Hindlimb muscle (tissue), 1 donor: ENCODE measurements at places on chromosomes 3 and 15. TPM values are rescaled to one million over a fixed set of nuclear protein-coding genes. Genes with fewer than 3 reads are reported as not detected.
A peak's percentile ranks its signal among the peaks of the same experiment; 100 is the strongest.

MCF2L2 gene
- 0.21 TPM for polyA plus RNA-seq

DNA sequence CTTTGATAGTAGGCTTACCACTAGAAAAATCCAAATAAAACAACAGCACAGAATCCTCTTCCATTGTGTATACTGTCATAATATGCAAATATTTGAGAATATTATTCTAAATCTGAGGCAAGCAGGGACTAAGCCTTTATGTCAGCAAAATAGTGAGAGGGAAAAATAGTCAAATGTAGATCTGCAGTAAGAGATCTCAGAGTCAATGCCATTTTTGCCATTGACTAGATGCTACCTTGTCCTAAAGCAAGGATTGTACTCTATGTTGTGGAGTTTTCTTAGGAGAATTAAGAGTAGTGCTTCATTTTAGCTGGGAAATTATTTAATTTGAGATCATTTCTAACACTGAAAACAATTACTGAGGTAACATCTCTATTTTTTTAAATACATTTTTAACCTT, 50.2 kb downstream of the IQCH start:
- DNase-seq = no peak

DNA sequence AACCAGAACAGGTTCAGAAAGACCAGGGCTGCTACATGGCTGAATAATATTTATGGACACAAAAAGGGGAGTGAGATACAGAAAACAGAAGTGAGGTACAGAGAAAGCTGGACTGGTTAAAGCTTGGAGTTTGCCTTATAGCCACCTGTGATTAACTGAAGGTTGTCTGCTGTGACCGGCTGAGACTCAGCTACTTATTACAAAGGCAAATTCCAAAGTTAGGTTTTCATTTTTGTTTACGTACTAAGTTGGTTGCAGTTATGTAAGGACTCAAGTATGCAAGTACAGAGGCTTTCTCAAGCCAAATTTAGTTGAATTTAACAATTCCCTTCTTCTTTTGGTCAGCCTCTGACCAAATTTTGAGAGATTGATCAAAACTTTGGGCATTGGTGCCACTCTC, 264.6 kb downstream of the THSD4 start:
- DNase-seq = no peak

- peak; percentile 28 for DNase-seq
These were observed 27.4 kb downstream of the CGNL1 start for GRCh38 chr15:57403566-57404325.

DNA sequence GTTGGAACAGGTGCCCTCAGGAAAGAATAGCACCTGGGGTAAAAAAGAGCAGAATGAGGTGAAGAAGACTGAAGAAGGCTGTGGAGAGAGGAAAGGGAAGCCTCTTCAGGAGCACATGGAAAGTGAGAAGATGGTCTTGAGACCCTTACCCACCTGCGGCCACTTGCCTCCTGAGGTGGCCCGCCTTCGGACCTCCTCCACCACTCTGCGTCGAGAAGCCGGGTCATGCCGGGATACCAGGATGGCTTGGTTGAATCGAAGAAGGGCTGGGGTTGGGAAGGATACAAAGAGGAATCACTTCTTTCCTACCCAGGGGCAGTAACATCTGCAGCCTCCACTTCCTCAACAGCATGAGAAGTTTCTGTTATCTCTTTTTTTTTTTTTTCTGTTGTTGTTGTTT, 3.0 kb downstream of the LPCAT4 start:
- no peak for DNase-seq

DNA sequence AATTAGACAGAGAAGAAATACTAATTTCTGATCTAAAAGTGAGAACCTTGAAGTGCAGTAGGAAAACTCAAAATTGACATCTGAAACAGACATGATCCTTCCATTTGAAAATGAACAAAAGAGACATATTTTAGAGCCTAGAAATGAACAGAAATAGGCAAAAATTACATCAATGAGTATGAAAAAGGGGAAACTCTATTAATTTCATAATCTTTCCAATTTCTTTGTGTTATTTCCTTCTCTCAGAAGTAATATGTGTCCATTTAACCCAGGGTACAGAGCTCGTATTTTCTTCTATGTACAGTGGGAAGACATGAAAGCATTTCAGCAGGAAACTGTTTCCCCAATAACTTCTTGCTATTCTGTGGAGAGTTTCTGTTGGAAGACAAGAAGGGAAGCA, 263.1 kb downstream of the CGGBP1 start:
- no peak for DNase-seq

- DNase-seq = no peak
These were observed 387.0 kb downstream of the ZBBX start for GRCh38 chr3:166993015-166993630.

DNA sequence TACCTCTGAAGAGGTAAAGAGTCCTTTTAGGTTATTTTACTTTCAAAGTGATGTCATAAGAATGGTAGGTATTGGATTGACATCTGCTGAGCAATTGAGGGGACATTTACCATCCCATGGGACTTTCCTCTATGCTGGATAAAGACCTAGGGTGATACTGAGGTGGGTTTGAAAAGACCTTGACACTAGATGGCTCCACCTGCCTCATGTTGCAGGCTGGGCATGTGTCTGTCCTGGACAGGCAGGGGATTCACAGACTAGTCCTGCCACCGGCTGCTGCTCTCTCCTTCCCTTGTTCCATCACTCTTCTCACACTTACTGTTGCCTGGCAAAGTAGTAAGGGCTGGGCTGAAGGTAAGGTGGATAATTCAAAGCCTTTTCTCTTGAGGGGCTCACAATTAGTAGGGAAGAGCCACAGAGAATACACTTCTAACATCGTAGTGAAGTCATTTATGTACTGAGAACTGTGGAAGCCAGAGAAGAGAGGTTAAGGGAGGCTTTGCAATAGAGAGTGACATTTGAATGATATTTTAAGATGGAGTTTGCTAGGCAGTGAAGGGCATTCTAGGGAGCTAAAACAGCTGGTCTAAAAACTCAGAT, 27.7 kb downstream of the TRAK1 start:
- DNase-seq = no peak

DNA sequence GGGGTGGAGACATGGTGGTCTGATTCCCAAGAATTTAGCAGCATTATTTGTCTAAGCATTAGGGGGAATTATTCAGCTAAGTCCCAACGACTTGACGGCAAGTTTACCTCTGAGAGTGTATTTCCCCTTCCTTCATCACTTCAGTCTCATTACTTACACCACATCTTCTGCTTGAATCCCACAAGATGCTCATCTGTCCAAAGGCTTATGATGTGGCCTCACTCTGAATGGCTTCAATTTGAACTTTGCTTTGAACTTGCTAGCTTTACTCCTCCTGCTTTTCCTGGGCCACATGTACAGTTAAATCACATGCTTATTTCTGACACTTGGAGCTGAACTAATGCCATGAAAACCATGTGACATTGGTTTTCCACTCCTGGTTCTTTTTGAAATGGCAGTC, 231.3 kb upstream of the SATB1 start:
- no peak for DNase-seq
